Transverse colon (tissue), 4 donors: ENCODE measurements at places on chromosomes 13 and 19. TPM values are rescaled to one million over a fixed set of nuclear protein-coding genes. Genes with fewer than 3 reads are reported as not detected.

DNA sequence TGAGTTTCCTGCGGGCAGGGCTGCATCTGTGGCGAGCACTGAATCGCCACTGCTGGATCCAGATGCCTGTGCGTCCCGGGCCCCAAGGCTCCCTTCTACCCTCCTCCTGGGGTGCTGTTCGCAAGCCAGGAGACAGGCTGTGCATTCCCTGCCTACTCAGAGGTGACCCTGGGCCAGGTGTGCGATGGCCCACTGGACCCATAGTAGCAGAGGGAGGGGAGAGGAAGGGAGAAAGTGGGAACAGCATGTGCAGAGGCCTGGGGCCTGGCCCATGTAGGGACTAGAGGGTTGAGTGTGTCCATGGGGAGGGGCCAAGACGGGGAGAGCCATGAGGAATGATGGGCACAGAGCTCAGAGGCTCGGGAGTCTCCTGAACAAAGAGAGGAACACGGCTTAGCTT, 27.3 kb downstream of the CARM1 start:
- no peak for DNase-seq
- no peaks in the 10 kb centered on the region for H3K27me3 ChIP-seq
- H3K4me1 ChIP-seq = peaks cover 42% of the 10 kb centered on the region

DNA sequence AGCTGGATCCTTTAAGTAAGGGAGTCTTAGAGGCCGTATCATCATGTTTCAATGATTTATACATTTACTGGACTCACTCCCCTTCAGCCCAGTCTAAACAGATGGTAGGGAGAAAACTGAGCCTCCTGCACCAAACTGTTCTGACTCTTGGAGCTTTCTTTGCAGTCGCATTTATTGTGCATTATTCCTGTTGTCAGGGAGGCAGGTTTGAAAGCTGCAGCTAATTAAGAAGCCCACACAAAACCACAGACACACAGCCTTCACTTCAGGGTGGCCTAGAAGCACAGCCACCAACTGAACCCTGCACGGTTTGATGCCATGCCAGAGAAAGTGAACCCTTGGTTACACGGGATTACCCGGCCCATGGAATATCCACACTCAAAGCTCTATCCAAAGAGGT, 911.0 kb downstream of the UQCRFS1 start:
- H3K4me1 ChIP-seq = no peaks in the 10 kb centered on the region
- no peaks in the 10 kb centered on the region for H3K36me3 ChIP-seq
- no peaks in the 10 kb centered on the region for H3K27me3 ChIP-seq
- H3K27ac ChIP-seq = no peak overlapping the region
- DNase-seq = no peak

- H3K27ac ChIP-seq = no peak overlapping the region
- H3K4me1 ChIP-seq = no peaks in the 10 kb centered on the region
- no peak for DNase-seq
- no peaks in the 10 kb centered on the region for H3K36me3 ChIP-seq
Measured at GRCh38 chr19:56301886-56302620, 12.6 kb downstream of the ZSCAN5A start.

DNA sequence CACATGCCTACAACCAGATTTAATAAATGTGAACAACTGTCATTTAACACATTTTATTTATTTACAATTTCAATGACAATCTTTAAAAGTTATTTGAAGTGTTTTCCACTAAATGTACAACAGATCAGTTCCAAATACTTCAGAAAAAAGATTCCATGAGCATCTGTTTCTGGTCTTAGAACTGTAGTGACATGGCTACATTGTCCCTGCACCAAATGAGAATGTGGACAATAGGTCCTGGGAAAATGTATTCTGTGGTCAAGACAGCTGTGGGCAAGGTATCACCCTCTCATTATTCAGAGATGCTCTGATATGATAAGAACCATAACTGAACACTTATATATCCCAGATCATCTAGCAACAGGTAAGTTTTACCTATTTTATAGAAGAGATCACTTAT, 43.7 kb downstream of the ELF1 start:
- peak overlapping the region; percentile 78 for H3K27ac ChIP-seq
- H3K4me1 ChIP-seq = peaks cover 36% of the 10 kb centered on the region
- H3K27me3 ChIP-seq = no peaks in the 10 kb centered on the region
- DNase-seq = no peak

DNA sequence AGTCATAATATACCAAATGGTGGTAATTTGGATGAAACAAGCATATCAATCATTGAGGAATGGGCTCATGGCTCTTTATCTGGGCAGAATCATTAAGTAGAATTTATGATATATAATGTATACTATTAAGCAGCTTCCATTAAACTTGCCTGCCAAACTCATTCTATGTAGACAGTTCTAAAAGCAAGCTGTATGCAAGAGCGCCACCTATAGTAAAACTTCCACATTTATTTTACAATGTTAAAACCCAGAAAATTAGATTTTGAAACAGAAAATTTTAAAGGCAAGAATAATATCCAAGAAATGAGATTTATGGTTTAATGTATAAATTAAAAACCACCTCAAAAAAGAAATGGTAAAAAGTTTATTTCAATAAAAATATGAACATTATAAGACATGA, 161.5 kb downstream of the MZT1 start:
- H3K4me1 ChIP-seq = no peaks in the 10 kb centered on the region
- DNase-seq = no peak
- H3K4me3 ChIP-seq = no peak overlapping the region
- no peak overlapping the region for H3K27ac ChIP-seq
- H3K27me3 ChIP-seq = no peaks in the 10 kb centered on the region
- H3K36me3 ChIP-seq = no peaks in the 10 kb centered on the region

DNA sequence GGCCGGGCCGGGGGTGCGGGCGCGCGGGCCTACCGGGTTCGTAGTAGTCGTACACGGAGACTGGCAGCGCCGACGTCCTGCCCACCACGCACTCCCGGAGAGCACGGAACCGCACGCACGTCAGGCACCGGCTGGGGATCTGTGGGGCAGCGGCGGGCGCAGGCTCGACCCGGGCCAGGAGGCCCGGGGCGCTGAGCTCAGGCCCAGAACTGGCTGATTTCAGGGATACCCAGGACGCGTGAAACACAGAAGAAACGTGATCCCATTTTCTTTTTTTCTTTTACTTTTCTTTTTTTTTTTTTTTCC, 9.0 kb downstream of the F2RL3 start:
- no peaks in the 10 kb centered on the region for H3K36me3 ChIP-seq
- no peaks in the 10 kb centered on the region for H3K27me3 ChIP-seq
- H3K4me1 ChIP-seq = peaks cover 30% of the 10 kb centered on the region
- DNase-seq = peak; percentile 47
- H3K4me3 ChIP-seq = peak overlapping the region; percentile 49
- H3K27ac ChIP-seq = peak overlapping the region; percentile 75

DNA sequence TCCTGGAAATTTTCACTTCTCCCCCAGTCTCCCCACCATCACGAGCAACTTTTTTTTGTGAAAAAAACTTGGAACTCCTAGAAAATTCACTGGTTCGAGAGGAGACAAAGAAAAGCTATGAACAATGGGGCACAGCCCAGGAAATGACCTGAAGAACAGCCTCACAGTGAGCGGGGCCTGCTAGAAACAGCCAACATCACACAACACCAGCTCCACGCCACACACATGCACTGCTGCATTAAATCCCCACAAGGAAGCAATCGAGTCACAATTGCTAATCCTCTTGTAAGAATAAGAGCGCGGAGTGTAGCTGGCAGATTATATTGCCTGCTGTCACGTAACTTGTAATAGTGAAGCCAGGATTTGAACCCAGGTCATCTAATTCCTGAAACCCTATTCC, 48.8 kb downstream of the SLC7A1 start:
- H3K4me1 ChIP-seq = peaks cover 5% of the 10 kb centered on the region
- H3K4me3 ChIP-seq = no peak overlapping the region
- no peak for DNase-seq
- no peaks in the 10 kb centered on the region for H3K27me3 ChIP-seq

DNA sequence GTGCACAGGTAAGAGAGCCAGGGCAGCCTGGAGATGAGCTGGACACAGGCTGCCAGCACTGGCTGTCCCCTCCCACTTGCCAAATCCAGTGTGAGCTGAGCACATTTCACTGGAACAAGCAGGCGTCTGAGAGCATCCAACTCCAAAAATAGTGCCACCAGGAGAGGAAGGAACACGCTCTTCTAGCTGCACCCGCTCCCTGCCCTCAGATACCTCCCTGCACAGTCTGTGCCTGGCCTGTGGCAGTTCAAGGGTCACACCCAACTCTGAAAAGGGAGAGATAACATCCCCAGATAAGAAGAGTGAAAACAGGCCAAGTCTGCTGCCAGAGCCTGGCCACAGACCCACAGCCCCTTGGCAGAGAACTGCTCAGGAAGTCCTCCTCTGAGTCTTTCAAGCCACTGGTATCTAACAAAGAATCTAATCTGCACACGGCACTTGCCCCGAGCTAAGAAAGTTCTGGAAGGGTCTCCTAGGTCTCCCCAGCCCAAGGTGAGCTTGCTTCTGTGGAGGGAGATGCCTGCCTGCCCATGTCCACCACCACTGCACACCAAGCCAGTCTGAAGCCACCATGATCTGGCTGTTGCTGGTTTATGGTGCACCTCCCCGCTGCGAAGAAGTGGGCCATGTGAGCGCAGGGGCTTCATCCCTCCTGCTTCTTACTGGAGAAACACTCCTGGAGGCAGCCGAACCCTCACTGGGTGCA, 14.7 kb downstream of the ELL start:
- no peak overlapping the region for H3K4me3 ChIP-seq
- H3K36me3 ChIP-seq = no peaks in the 10 kb centered on the region
- DNase-seq = peak; percentile 63
- H3K4me1 ChIP-seq = peaks cover 77% of the 10 kb centered on the region
- peak overlapping the region; percentile 78 for H3K27ac ChIP-seq

DNA sequence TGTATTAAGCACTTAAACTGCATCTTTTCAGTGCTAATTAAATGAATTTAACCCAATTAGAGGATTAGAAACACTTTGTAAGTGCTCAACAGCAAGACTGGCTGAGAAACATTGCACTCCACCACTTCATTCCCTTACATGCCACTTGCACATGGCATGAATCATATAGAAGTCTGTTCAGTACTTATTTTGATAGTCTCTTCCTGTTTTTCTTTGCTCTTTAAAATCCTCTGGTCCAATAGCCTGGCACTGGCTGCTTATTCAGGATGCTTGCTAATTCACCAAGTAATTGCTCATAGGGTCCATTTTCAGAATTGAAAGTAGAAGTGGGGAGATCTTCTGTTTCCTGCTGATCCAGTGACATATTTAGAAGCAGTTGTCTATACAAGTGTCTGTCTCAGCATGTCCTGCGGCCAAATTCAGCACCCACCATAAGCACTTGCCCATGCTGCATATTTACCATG, 900.1 kb downstream of the PCDH9 start:
- H3K36me3 ChIP-seq = no peaks in the 10 kb centered on the region
- H3K27ac ChIP-seq = no peak overlapping the region
- H3K4me1 ChIP-seq = no peaks in the 10 kb centered on the region
- H3K27me3 ChIP-seq = no peaks in the 10 kb centered on the region
- no peak overlapping the region for H3K4me3 ChIP-seq
- DNase-seq = no peak

GRCh38 chr13:63700350-63700749, 2284.7 kb upstream of the PCDH20 start:
- H3K36me3 ChIP-seq = no peaks in the 10 kb centered on the region
- H3K4me1 ChIP-seq = no peaks in the 10 kb centered on the region
- DNase-seq = no peak
- no peaks in the 10 kb centered on the region for H3K27me3 ChIP-seq
- no peak overlapping the region for H3K27ac ChIP-seq

GRCh38 chr13:95360052-95360451, 58.8 kb upstream of the ABCC4 start:
- H3K4me3 ChIP-seq = no peak overlapping the region
- H3K27ac ChIP-seq = no peak overlapping the region
- peaks cover 2% of the 10 kb centered on the region for H3K4me1 ChIP-seq
- DNase-seq = no peak
- H3K36me3 ChIP-seq = no peaks in the 10 kb centered on the region

DNA sequence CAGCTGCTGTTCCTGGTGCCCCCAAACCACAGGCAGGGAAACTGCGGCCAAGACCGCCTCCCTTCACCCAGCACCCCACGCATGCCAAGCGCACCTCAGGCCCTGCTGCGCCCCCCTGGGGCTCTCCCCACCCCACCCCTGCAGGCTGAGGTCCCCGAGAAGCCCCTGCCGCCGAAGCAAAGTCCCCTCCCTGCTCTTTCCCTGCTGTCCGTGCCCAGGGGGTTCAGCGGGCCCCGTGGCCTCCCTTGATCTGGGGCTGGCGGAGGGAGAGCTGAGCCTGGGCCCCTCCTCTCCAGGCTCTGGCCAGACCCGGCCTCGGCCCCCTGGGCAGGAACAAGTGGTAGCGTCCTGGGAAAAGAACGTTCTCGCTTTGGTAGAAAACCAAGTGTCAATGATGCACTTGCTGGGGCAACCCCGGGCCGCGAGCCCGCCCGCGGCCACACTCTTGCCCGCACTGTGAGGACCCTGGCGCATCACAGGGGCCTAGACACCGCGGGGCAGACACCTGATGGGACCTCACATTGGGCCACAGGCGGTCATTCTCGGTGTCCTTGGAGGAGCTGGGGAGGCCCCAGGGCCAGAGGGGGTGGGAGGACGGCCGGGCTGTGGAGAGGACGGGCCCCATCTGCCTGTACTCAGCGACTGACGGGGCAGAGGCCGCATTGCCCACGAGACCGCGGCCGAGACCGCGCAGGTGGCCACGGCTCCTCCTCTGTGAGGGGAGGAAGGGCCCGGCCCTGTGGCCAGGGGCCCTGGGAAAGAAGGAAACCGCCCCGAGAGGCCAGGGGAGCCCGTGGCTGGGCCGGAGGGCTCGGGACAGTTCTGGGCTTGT, 29.0 kb downstream of the GPX4 start:
- H3K4me3 ChIP-seq = peak overlapping the region; percentile 64
- H3K27me3 ChIP-seq = no peaks in the 10 kb centered on the region

DNA sequence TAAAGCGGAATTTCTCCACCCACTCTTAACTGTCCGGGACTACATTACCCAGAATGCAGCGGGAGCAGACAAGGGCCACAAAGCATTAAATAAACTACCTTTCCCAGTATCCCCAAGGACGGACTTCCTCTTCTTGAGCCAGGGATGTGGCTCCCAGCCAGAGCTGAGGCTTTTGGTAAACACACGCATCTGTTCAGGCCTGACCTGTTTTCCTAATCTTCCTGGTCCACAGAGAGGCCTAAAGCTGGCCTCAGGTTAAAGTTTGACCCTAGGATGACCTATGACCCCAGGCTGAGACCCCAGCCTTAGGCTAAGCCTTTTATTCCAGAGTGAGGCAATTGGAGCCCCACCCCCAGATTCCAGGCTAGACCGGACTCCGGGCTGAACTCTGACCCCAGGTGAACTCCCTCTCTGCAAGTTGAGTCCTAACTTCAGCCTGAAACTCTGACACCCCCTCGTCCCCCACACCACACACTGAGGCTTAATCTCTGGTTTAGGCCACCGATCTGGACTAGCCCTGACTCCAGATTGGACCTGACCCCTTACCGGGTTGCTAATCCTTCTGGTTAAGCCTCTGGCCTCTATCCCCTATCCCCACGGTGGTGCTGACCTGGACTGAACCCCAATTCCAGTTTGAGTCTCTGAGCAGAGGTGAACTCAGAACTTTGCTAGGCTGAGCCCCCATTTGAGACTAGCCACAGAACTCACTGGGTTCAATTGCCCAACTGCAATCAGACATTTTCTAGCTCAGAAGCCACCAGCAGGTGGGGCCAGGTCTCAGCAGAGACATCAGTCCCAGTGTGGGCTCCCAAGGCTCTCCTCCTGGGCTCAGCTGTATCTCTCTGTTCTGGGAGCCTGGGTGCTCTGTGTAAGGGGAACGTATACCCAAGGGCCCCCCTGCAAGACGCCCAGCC, 750 bp upstream of the GPR108 start:
- peak; percentile 97 for DNase-seq
- peak overlapping the region; percentile 99 for H3K27ac ChIP-seq
- H3K4me1 ChIP-seq = peaks cover 28% of the 10 kb centered on the region
- H3K4me3 ChIP-seq = peak overlapping the region; percentile 53
- H3K36me3 ChIP-seq = no peaks in the 10 kb centered on the region

The DAND5 gene
- total RNA-seq = 0.32 TPM

The SH2D3A gene
- total RNA-seq = 41.4 TPM

The KLK14 gene
- total RNA-seq = not detected
